GM18507 (cell line): ENCODE measurements at places on chromosomes 5 and 9.
A peak's percentile ranks its signal among the peaks of the same experiment; 100 is the strongest.

GRCh38 chr5:157348049-157348400 is 82.1 kb downstream of the CYFIP2 start:
- no peak for DNase-seq

GRCh38 chr5:97002983-97003382 is 67.1 kb downstream of the LNPEP start:
- no peak for DNase-seq

GRCh38 chr9:107260437-107261081 is 22.5 kb upstream of the RAD23B start:
- peak; percentile 54 for DNase-seq

DNA sequence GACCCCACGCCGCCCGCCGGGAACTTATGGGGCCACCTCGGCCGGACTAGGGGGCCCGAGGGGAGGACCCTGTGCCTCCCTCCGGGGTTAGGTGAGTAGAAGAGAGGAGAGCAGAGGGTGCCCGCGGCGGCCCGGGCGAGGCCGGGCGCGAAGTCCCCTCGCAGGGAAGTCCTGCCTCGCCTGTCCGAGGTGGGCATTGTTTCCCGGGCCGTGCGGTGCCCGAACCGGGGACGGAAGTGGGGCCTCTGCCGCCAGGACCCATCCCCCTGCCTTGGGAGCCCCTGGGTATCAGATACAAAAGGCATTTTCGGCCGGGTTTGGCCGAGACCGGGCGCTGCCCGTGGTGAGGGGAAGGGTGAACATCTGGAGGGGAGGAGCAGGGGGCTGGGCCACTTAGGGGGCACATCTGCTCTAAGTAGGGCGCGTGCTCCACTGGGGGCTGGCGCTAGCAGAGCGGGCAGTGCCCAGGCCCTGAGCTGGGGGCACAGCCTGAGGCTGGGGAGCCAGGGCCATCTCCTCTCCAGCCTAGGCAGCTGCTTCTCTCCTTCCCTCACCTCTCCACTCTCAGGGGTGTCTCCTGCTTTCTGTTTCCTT is 48.2 kb downstream of the DAB2IP start:
- DNase-seq = no peak

GRCh38 chr5:73793911-73794310 is 167.9 kb downstream of the ARHGEF28 start:
- DNase-seq = no peak

- DNase-seq = no peak
Observed at GRCh38 chr5:79399046-79399445, 114.9 kb downstream of the HOMER1 start.

- DNase-seq = no peak
Observed at GRCh38 chr9:121399126-121399882, 29.3 kb upstream of the STOM start.

DNA sequence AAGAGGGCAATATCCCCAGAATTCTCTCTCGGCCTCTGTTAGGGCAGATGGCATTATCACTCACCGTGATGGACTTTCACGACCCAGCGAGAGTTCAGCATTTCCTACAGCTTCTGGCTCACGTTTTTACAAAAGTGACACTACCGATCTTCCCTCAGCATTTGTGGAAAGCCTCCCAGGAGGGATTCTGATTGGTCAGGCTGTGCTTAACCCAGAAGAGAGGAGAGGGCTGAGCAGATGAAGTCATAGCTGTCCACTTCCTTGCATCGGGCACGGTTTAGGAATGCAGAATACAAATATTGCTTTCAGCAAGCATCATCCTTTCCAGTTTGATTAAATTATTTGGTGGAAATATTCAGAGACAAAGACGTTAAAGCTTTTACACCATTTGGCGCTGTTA is 277.4 kb upstream of the MSX2 start:
- DNase-seq = no peak

DNA sequence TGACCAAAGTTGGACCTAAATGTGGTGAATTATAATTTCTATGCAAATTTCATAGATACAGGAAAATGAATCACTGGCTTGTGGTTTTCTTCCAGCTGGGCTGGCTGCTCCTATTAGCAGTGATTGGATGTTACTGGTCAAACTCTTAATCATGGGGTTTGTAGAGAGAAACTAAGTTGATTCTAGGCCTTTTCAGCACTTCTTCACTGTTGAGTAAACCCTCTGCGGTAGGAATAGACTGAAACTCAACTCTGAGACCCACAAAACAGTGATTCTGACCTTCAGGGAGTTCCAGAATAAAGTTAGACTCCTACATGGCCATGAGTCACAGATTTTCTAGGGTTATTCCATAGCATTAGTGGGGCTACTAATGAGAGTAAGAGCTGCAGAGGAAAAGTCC is 47.9 kb upstream of the FKTN start:
- no peak for DNase-seq

DNA sequence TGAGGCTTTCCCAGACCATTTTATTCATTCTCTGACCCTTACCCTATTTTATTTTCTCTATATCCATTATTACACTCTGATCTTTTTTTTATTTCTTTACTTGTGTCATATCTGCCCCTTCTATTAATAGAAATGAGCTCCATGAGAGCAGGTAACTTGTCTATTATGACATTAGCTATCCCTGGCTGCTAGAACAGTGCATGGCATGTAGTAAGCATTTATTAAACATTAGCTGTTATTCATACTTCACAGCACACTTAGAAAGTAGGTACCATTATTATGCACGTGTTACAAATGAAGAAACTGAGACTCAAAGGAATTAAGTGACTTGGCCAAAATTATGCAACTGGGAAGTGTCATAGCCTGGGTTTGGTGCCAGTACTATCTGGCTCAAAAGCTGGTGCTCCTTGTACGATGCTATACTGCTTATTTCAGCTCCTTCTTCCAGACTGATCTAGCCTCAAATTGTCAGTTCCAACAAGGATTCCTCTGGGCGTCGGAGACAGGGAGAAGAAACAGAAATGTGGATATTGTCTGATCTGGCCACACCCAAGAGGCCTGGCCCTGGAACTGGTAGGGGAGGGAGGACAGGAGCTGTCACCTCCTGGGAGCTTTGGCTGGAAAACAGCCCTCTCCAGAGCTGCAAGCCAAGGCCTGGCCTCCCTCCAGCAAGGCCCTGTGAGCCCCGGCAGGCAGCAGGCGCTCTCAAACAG is 10.8 kb upstream of the NIPAL4 start:
- DNase-seq = no peak

DNA sequence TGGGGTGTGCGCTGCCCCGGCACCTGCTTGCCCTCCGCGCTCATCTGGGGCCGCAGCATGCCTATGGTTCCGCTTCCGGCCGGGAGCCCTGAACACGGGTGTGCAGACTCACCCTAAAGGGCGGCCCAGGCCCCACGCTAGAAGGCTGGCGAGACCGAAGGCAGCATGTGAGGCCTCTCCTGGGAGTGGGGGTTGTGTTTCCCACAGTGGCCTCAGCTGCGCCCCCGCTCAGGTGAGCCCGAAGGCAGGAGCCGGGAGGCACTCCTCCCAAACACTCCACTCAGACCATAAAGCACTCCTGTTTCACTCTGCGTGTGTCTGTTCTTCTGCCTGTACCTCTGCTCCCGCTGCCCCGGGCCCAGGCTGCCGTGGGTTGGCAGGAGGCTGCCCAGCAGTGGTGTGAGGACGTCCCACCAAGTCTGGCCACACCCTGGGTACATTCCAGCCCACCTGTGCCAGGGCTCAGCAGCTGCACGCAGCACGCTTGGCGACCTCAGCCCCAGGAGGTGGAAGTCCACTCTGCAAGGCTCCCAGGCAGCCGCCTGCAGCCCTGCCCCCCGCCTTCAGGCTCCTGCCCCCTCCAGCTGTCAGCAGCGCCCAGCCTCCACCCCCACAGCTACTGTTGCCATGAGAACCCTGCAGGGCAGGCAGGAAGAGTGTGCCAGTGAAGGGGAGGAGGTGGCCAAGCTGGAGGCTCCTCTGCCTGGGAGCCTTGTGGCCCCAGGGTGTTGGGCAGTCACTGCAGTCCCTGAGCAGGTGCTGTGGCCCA is 1.2 kb upstream of the AJM1 start:
- DNase-seq = no peak

DNA sequence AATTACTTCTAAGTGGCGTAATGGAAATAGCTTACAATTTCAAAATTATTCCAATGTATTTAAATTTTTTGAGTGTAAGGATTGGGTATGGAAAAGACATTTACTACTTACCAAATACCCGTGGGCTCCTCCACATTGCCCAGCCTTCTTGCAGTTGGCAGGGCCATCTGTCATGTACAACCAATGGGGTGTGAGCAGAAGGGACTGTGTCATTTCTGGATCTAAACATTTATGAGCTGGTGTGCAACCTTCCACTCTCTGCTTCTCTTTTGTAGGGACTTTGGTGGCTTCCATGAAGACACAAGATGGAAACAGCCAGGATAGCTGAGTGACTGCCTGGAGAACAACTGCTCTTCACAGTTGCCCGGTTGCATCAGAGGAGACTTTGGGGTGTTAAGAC is 40.8 kb downstream of the FRMD3 start:
- DNase-seq = no peak

GRCh38 chr9:89606624-89607311 is 2.0 kb downstream of the GADD45G start:
- no peak for DNase-seq

DNA sequence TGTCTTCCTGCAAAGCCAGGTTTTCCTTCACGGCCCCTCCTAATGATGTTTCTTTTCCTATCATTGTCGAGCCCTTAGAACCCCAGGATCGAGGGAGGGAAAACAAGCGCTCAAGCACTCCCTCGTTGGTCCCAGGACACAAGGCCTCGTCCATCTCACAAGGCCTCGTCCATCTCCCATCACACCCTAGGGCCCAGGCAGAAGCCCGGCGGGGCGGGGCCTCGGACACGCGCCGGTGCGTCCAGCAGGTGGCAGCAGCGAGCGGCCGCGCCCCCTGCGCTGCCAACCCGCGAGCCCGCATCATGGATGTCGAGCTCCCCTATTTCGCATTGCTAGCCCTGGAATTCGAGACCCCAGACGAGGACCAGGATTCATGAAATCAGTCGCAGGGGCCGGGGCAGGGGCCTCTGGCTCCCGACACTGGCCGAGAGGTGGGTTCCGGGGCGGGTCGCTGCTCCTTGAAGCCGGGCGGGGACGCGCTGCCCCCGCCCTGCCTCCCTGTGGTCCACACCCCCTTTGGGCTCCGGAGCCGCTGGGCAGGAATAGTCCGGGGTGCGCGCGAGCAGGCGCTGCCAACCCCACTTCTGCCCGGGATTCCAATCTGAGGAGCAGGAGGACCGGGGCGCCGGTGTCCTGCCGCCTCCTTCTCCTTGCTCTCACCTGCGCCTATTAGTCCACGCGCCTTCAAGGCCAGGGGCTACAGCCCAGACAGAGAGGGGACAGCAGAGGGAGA is at the start of gene ABLIM3:
Gene ABLIM3, plus strand, starts transcription at position 270 of the 733 bp plus-strand sequence. CDS start 603 bp downstream, outside the sequence.
- DNase-seq = peak; percentile 62

- peak; percentile 22 for DNase-seq
Observed at GRCh38 chr9:116860509-116861120, 173.5 kb downstream of the TRIM32 start.

DNA sequence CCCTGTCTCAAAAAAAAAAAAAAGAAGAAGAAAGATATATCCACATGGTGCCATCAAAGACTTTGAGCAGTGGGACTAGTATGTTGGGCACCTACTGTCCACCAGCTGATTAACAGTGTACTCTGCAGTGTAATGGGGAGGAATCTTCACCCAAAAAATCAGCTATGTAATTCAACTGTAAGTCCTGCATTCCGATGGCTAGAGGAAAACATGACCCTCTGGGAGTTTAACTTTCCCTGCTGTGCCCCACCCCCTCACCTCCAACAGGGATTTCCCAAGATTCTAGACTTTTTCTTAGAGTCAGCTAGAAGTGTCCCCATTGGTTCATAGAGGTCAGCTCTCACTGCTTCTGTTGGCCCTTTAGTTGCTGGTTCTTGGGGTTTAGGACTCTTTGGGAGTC is 221.2 kb upstream of the CLINT1 start:
- no peak for DNase-seq

GRCh38 chr5:147780924-147781573 is 1.5 kb downstream of the JAKMIP2 start:
- DNase-seq = no peak

GRCh38 chr9:3823842-3824475 is 298.2 kb upstream of the RFX3 start:
- no peak for DNase-seq

- no peak for DNase-seq
Observed at GRCh38 chr9:72304538-72304937, 60.5 kb downstream of the ZFAND5 start.

DNA sequence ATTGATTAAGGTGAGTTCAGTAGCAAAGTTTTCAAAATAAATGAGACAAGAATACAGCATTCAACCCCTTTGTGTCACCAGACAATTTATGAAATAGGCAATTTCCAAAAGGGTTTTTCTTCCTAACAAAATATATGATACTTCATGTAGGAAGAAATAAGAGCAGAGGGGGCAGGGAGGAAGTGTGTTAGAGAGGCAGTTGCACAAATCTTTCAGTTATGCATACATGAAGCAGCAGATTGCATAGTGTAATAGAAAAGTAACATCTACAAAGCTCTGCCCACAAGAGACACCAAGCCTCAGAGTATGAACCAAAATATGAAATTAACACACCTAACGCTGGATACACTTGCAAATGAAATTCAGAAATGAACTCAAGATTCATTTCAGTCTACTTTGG is 157.0 kb downstream of the DENND1A start:
- no peak for DNase-seq

DNA sequence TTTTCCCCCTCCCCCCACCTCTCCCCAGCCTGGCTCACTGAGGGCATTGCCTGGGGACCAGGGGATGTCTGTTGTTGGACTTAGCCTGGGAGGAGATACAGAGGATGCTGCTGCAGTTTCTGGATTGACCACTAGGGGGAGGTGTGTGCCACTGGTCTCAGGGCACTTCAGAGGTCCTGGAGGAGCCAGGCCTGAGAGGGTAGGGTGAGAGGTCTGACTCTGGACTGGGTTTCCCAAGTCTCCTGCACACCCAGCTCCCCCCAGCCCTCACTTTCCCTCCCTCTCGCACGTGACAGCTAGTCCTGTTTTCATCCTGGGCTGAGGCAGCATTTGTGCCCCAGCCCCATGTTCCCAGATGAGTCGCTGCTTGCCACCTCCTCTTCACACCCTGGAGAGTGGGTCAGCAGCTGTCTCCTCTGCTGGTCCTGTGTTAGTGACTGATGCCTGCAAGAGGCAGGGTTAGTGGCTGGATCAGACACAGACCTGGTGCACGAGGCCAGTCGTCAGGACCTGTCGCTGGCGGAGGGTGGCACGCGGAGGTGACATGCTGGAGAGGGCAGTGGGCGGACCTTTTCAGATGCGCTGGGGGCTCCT is 4.4 kb downstream of the IL3 start:
- DNase-seq = peak; percentile 58

DNA sequence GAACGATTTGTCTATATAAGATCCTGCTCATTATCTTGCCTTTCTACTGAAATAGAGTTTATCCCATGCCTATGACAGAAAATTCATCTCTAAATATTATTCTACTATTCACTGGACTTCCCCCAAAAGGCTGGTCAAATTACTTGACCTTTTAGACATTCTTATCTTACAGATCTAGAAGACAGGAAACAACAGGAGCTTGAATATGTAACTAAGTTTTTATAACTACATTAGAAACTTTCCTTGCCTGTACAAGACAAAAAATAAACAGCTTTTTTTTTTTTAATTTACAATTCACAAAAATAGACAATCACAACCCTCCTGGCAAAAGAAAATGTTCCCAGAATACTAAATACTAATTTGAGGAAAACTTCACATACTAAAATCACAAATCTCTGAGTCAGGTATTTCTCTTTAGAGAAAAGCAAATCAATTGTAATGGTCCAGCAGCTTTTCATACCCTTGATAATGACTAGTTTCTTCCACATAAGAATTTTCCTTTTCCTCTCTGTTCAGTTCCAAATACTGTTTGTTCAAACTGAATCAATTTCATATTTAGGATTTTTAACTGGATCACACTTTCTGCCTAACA is 68.6 kb downstream of the MLLT3 start:
- DNase-seq = no peak
